ENCODE measurements at places on chromosomes 7 and 10.

GRCh38 chr7:6159097-6159483 lies 113.3 kb downstream of the CYTH3 start:
- no peak for DNase-seq

- no peak for DNase-seq
Measured at GRCh38 chr10:62843600-62843999, 27.4 kb upstream of the EGR2 start.

DNA sequence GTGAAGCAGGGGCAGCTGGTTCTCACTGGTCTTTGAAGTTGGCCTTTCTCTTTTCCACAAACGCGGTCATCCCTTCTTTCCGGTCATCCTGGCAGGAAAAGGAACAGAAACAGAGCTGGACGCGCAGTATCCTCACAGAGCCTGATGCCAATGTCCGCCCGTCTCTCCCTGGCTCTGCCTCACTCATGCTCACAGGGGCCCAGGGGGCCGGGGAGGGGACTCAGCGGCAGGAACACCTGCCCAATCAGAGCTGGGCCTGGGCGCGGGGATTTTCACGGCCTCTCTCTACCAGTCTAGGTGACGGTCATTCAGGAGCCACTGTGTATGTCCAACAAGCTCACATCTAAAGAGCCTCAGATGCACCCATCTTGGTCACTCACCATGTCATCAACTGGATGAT lies 5.0 kb upstream of the FUOM start:
- DNase-seq, result no peak

GRCh38 chr10:46247181-46247475 lies 39.7 kb upstream of the ANTXRL start:
- no peak for DNase-seq

- DNase-seq, result no peak
Measured at GRCh38 chr7:130938661-130939060, 204.7 kb upstream of the KLF14 start.

DNA sequence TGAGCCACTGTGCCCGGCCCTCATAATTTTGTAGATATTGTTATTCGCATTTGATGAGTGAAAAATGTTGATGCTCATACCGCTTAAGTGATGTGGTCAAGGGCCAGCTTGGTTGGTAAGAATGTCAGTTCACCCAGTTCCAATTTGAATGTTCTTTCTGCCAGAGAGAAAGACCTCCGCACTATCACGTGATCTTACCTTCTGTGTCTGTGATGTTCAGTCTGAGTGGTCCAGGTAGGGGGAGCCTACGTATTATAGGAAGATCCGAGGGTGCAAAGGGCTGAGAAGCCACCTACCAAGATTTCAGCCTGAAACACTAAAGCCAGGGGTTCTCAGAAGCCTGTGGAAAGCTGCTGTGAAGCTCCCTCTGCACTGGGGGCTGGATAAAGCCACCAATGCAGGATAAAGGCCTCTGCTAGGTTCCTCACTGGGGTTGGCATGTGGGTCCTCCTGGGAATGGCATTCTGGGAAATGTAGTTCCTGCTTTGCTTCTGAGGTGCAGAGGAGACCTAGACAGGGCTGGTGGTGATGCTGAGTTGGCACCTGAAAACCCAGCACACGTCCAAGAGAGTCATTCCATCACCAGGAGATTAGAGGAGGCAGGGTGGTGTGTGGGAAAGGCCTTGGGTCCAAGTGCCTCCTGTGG lies 64.7 kb upstream of the AOAH start:
- no peak for DNase-seq

- DNase-seq, result no peak
Measured at GRCh38 chr10:31657434-31657872, 271.2 kb downstream of the ARHGAP12 start.

GRCh38 chr7:879093-879492 lies 2.7 kb downstream of the GET4 start:
- DNase-seq, result no peak

DNA sequence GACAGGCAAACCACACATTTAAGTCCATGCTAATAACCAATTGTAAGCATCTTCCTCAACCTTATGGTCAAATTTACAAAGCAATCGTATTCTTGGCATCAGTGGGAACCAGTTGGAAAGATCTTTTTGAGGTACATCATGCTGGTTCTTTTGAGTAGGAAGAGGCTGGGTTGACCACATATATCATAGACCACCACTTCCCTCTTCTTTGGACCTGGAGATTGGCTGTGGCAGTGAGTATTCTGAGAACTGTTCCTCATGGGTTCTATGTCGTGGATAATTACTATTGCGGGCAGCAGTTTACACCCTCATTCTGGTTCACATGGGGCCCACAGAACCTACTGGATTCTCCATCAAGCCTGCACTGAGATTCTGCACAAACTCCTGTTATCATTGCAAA lies 35.5 kb upstream of the C1GALT1 start:
- DNase-seq, result peak; percentile 13

DNA sequence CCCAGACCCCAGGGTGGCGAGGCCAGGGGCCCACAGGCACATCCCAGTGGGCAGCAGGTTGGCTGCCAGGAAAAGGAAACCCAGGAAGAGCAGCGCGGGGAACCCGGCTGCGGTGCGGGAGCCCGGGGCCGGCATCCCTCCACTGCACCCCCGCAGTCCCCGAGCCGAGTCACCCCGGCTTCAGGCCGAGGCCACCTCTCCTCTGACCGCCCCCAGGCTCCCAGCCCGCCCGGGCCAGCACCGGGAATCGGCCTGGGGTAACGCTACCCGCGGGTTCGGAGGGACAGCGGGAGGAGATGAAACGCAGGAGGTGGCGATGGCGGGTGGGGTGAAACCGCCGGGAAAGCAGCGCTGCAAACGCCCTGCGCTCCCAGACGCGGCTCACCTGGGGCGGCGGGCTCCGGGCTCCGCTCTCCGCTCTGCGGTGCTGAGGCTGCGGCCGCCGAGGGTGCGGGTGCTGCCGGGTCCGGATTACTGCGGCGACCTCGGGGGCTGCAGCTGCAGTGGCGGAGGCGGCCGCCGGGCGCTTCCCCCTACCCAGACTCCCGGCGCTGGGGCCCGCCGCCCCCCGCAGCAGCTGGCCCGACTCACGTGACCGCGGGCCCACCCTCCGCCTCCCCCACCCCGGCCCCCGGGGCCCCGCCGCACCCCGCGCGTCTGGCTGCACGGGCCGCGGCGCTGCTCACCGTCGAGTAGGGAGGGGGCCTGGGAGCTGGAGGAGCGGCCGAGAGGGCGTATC lies at the start of gene SCRN1:
SCRN1 (minus strand) TSS at position 545 of the 739 bp plus-strand sequence. CDS start 20,734 bp downstream, outside the sequence.
- no peak for DNase-seq

GRCh38 chr7:50327443-50327842 lies 22.9 kb downstream of the IKZF1 start:
- no peak for DNase-seq

DNA sequence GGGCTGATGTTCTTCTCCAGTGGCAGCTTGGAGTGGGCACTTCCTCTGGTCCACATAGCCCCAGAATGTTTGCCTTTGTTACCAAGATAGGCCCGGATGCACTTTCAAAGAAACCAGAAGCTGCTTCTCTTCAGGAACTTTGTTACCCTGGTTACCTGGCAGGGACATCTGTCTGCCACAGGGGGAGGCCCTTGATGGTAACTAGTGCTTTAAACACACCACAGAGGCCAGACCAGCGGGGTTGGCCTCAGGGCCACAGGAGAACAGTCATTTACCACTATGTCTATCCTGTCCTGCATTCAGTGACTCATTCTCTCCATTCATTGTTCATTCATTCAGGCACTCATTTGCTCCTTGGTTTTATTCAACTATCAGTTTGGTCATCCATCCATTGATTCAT lies 11.9 kb upstream of the PLEKHA1 start:
- DNase-seq, result no peak

DNA sequence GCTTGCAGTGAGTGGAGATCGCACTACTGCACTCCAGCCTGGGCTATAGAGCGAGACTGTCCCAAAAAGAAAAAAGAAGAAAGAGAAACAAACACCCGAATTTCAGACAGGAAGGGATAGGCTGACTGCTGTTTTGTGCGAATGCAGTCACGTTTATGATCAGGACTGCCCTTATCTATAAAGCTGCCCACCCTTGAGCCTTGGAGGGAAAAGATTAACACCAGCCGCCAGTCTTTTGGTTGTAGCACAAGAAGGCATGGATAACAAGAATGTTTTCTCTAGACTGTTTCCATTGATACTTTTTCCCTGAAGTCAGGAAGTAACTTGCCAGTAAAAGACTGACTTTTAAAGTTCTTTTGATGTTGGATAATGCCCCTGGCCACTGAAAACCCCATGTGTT lies 314.0 kb downstream of the BICC1 start:
- DNase-seq, result no peak

- DNase-seq, result no peak
Measured at GRCh38 chr10:124194199-124194824, 100.9 kb upstream of the CHST15 start.

DNA sequence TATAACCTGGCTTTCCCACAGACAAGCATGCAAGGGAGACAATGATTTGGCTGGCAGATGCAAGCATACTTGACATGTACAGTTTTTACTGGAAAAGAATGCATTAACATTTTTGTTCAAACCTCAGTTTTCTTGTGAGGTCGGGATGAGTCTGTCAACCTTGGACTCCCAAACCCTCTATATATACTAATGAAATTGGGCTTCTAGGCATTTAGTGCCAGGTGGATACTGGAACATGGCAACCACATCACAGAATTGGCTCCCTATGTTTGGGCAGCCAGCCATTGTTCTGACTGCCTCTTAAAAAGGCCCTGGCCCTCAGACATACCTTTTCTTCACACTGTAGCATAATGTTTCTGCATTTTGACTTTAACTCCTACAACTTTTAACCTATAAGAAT lies 39.1 kb downstream of the CDK6 start:
- DNase-seq, result no peak

All from inflammatory macrophage treated with lipopolysaccharide for 1 hour (primary cell).